D341Med (cell line): ENCODE measurements at places on chromosomes 11 and 22.

DNA sequence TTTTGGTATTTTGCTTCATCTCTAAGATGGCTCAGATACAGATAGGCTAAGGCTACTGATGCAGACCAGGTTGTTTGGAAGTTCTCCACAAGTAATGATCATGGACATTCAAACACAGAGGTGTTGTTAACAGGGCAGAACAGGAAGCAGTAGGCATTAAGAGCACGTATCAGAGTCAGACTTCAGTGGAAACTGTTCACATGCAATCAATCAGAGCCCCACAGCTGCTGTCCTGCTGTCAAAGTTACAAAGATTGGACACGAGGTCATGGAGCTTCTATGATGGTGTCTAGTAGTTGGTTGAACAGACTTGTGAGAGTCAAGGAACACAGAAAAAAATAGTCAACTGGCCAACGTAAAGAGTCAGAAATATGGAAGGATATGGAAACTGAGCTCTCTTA is 19.8 kb downstream of the OR10D3 start:
- DNase-seq: no peak

DNA sequence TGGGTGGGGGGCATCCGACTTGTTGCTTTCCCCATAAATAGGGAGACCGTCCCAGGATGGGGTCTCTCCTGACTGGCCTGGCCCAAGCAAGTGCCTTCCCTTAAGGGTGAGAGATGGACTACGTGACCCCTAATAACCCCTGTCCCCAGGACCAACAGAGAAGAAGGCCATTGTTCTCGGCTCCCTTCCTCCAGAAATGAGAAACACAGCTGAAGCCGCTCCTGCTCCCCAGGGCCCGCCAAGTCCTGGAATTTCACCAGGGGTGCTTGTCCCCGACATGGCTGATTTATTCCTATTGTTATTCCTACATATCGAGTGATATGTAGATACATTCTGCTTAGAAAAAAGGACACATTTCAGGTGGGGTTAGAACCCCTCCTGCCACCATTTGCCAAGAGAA is 100.8 kb downstream of the TP53I11 start:
- DNase-seq: no peak

GRCh38 chr22:22064580-22064979 is 82.0 kb upstream of the TOP3B start:
- DNase-seq: no peak

DNA sequence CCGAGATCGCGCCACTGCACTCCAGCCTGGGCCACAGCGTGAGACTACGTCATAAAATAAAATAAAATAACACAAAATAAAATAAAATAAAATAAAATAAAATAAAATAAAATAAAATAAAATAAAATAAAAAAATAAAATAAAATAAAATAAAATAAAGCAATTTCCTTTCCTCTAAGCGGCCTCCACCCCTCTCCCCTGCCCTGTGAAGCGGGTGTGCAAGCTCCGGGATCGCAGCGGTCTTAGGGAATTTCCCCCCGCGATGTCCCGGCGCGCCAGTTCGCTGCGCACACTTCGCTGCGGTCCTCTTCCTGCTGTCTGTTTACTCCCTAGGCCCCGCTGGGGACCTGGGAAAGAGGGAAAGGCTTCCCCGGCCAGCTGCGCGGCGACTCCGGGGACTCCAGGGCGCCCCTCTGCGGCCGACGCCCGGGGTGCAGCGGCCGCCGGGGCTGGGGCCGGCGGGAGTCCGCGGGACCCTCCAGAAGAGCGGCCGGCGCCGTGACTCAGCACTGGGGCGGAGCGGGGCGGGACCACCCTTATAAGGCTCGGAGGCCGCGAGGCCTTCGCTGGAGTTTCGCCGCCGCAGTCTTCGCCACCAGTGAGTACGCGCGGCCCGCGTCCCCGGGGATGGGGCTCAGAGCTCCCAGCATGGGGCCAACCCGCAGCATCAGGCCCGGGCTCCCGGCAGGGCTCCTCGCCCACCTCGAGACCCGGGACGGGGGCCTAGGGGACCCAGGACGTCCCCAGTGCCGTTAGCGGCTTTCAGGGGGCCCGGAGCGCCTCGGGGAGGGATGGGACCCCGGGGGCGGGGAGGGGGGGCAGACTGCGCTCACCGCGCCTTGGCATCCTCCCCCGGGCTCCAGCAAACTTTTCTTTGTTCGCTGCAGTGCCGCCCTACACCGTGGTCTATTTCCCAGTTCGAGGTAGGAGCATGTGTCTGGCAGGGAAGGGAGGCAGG is at the start of gene GSTP1:
Gene GSTP1, plus strand, starts transcription at position 566 of the 958 bp plus-strand sequence. Its CDS starts 32 bp downstream, at position 598.
- DNase-seq: peak; percentile 97

- DNase-seq: no peak
Observed at GRCh38 chr11:128180441-128181087, 406.8 kb downstream of the ETS1 start.

DNA sequence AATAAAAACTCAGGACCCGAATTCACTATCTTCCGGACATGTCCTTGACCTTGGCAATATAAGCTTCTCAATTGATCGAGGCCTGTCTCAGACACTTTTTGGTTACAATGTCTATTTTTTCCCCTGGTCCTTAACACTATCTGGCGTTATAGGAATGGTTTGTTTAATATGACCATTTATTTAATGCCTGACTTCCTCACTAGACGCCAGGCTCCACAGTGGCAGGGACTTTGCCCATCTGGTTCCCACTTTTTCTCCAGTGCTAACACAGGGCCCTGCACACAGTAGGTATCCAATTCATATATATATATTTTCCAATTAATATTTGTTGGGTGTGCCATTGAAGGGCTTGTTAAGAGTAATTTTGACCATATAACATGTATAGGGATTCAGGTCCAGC is 7.9 kb upstream of the CBX6 start:
- DNase-seq: no peak

DNA sequence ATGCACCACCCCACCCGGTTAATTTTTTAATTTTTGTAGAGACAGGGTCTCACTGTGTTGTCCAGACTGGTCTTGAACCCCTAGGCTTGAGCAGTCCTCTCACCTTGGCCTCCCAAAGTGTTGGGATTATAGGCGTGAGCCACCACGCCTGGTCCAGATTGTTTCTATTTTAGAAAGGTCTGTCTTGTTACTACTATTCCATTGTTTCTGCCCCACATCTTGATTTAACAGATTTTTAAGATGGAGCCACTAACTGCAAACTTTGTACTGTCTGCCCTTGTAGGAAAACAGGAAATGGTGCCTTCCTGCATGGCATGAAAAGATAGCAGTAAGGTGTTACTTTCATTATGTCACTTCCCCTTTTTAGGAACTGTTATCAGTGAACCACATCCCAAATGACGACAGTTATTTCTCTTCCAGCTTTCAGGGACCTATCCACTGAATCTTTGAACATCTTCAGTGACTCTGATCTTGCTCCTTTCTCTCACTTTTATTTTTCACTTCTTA is 23.2 kb downstream of the TAF1D start:
- DNase-seq: no peak

- no peak for DNase-seq
Observed at GRCh38 chr11:89184021-89184420, 6.3 kb downstream of the TYR start.

DNA sequence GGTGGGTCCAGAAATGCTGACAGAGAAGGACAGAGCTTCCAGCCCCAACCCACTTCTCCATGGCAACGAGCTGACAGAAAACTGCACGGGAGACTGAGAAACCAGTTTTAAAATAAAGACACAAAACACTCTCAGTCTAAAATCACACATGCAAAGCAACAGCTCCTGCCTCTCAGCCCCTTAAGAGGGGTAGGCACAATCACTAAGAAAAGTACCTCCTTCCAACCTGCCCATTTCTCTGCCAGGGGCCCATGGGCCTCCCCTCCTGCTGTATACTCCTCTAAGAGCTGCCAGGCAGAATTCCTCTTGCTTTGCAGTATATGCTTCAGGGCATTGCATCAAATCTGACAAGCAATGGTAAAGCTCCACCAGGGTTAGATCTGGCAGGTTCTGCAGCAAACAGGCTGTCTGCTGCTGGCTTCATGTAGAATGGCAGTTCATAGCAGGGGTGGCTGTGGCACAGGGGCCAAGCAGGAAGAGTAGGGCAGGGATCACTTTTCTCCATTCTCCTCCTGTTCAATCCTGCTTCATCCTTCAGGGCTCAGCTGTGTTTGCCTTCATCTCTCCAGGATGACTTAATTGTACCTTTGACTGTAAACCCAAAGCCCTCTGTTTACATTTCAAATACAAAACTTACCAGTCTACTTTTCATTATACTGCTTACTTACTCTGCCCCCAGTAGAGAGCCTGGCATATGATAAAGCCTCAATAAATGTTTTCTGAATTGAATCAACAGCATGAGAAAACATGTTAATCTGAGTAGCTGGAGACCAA is 77.7 kb downstream of the KCNC1 start:
- no peak for DNase-seq

- no peak for DNase-seq
Observed at GRCh38 chr11:68043349-68044144, 4.7 kb downstream of the TCIRG1 start.

GRCh38 chr11:103281301-103281700 is 172.1 kb downstream of the DYNC2H1 start:
- no peak for DNase-seq

DNA sequence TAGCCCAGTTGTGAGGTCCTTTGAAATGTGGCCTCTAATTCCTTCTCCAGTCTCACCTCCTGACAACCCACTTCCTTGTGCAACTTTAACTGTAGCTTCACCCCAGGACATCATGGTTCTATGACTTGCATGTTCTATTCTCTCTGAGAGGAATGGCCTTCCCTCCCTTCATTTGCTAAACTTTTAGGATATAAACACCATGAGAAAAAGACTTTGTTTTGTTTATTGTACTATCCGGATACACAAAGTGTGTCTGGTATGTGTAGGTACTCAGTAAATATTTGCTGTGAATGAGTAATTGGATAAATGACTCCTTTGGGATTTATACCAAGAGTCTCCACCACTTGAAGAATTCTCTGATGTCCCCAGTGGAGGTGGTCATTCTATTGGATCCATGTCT is 547.6 kb downstream of the INSC start:
- DNase-seq: no peak

DNA sequence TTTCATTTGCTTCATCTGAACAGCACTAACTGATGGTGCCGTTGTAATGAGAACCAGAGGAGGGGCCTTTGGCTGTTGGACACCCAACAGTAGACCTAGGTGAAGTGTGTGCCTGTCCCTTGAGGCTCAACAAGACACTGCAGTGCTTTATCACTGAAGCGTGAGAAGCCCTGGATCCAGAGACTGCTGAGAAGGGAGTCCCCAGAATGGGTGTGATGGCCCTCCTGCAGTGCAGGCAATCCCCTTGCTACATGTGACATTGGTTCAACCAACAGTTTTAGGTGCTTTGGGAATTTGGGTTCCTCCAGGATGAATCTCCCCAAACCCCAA is 125.6 kb downstream of the BRD1 start:
- peak; percentile 13 for DNase-seq

- DNase-seq: no peak
Observed at GRCh38 chr11:101586965-101587364, 3.2 kb upstream of the TRPC6 start.

- DNase-seq: no peak
Observed at GRCh38 chr22:46512039-46512370, 25.4 kb downstream of the CELSR1 start.

DNA sequence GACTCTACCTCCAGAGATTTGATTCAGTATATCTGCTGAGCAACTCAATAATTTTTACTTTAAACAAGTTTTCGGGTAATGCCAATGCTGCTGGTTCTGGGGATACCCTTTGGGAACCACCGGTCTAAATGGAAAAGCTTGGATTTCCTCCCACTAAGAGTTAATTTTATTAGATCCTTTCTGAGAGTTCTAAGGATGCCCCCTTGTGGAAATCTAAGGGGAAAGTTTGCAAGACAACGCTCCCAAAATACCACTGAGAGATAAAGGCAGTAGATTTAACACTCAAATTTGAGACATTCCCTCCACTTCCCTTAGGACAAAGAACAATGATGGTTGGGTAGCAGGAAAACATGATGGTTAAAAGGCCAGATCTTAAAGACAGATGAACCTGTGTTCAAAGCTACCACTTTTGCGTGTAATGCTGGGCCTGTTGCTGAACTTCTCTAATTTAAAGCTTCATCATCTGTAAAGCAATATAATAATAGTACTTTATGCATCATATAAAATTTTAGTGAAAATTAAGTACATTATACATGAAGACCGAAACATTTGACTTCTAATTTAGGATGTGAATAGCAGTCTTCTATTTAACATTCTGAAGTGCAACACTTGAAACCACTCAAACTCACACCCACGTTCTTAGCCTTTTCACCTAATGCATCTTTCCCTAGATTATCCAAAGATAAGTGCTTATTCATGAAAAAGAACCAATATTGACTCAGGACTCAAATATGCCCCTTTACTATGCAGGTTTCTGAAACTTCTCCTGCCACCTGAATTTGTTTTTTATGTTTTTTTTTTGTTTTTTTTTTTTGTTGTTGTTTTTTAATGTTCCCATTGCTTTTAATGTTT is 110.1 kb upstream of the LUZP2 start:
- peak; percentile 12 for DNase-seq

DNA sequence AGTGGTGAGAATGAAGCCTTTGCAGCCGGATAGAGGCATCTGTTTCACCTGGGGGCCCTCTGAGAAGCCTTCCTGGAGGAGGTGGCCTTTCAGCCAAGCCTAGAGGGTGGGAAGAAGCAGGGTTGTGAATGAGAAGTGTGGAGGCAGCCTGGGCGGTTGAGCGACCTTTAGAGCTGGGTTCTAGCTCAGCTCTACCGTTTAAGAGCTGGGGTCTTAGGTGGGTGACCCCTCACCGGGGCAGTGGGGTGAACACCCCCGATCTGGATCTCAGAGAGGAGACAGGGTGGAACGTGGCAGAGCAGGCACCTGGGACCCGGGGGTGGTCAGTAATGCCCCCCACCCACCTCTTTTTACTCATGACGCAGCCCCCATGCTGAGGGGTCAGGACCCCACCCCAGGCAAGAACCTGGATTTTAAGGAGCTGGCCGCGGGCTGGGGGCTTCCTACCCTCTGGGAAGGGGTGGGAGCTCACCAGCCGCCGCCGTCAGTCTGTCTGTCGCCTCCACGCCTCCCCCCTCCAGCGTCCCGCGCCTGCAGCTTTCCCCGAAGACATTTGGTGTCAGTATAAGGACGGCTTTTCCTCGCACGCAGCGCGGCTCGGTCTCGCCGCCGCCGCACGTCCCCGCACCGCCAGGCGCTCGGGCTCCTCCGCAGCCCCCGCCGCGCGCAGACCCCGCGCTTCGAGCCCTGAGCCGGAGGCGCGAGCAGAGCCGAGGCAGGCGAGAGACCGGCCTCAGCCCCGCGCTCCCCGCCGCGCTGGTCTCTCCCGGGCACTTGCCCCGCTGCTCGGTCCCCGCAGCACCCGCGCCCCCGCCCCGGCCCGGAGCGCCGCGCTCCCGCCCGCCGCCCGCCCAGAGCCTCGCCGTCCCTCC is 13.3 kb upstream of the CACNA1I start:
- DNase-seq: peak; percentile 82
